Globus pallidus (tissue), 1 donor: ENCODE measurements at places on chromosomes 12 and 14.
A peak's percentile ranks its signal among the peaks of the same experiment; 100 is the strongest.

- DNase-seq = no peak
Observed at GRCh38 chr12:83665634-83666218, 979.0 kb downstream of the TMTC2 start.

DNA sequence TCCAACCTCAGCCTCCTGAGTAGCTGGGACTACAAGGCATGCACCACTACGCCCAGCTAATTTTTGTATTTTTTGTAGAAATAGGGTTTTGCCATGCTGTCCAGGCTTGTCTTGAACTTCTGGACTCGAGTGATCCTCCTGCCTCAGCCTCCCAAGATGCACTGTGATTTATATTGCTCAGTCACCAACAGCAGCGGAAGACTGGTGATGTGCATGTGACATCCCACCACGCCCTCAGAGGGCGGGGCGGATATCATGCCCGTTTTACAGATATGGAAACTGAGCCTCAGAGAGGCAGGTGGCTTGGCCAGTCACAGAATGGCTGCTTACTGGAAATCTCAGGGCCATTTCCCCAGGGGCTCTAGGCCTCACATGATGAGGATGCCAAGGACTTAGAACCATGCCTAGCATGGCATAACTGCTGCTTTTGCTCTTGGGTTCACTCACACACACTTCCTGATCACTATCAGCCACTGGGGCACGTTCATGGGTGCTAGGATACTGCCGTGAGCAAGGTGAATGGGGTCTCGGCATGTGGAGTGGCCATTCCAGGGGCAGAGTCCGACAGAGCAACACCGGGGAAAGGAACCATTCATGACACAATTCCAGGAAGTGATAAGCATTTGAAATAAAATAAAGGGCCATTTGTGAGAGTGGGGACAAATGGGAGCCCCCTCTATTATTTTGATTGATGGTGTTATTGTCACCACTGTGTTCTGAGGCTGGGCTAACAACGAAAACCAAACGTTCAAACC is 31.9 kb downstream of the RBM19 start:
- no peak for DNase-seq

GRCh38 chr12:68915055-68915454 is 17.9 kb downstream of the CPM start:
- DNase-seq = no peak

DNA sequence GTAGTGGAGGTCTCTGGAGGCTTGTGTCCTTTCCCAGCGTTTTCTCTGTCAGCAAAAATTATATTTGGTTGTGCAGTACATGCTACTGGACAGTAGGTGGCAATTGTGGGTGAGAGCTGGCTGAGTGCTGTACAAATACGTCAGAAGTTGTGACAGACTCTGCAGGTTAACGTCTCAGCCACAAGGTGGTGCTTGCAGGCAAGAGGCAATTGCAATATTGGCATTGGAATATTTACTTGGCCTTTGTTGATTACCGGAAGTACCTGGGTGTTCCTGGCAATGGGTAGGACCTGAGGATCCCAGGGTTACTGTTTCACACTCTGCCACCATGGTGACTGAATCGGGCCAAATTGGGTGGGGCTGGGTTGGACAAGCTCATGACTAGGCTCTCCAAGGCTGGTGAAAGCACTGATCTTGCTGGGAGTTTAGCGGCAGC is 333.9 kb upstream of the LMO3 start:
- no peak for DNase-seq

- no peak for DNase-seq
Observed at GRCh38 chr12:131513606-131514005, 197.3 kb upstream of the SFSWAP start.

DNA sequence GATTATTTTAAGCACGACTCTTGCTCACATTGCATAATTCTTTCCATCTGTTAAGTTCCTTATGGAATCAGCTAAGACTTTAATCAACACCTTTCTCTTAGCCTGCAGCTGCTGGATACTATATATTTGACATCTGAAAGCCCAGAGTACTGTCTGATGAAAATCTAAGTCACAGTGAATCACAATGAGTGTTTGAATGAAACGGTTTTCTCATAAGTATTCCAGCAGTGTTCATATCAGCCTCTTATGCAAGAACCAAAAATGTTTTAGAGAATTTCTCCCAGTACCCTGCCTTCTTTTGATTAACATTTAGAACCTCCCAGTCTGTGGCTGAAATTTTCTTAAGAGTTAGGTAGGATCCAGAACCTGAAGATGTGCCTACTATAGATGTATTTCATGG is 55.6 kb downstream of the FRMD6 start:
- no peak for DNase-seq

GRCh38 chr14:57611555-57612075 is 118.0 kb upstream of the CCDC198 start:
- DNase-seq = no peak

- DNase-seq = no peak
Observed at GRCh38 chr12:118183155-118183554, 47.2 kb downstream of the PEBP1 start.

- peak; percentile 74 for DNase-seq
Observed at GRCh38 chr14:77094672-77095284, 3.3 kb upstream of the CIPC start.

- no peak for DNase-seq
Observed at GRCh38 chr12:96073346-96074330, 38.3 kb upstream of the LTA4H start.

GRCh38 chr12:109600481-109600880 is 26.9 kb downstream of the MVK start:
- no peak for DNase-seq

DNA sequence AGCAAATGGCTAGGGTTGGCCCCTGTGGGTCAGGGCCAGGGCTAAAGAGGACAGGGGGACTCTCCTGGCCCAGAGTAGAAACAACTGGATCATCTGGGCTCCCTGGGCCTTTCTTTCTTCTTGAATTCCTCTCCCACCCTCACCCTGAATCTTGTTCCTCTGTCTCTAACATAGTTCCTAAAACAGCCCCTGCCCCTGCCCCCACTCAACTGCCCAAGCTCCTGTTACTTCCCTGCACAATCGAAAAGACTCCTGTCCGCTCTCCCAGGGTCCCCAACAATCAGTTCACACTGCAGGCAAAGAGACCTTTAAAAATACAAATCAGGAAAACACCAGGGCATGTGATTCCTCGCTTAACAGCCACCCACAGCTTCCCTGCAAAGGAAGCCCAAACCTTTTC is 18.0 kb upstream of the ANKRD33 start:
- no peak for DNase-seq

- DNase-seq = no peak
Observed at GRCh38 chr12:7017870-7018349, 366 bp downstream of the LPCAT3 start.

- DNase-seq = no peak
Observed at GRCh38 chr14:38583471-38583870, 327.6 kb upstream of the CLEC14A start.

DNA sequence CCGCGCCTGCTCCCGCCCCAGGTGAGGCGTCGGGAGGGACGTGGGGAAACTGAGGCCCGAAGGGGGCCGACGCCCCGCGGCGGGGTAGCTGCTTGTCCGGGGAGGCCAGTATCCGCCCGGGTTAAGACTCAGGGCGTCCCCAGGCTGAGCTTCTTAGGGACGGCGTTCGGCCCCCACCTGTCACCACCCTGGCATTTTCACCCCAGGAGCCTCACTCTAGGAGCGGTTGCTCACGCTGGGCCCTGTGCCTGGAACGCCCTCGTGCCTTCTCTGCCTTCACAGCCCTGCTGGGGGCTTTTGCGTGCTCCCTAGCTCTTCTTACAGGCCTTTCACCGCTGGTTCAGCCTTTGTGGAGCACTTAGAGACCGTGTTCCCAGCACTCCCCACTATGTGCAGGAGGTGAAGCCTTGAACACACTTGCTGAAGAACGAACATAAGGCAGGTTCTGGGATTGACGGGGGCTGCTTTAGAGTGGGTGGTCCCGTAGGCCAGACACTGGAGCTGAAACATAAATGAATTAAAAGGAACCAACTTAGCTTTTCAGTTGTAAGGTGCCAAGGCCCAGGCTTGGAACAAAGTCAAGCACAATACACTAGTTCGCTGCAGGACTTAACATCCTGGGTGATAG is 601 bp downstream of the ZNF839 start:
- DNase-seq = peak; percentile 48

- no peak for DNase-seq
Observed at GRCh38 chr12:66244446-66244845, 55.4 kb downstream of the IRAK3 start.

DNA sequence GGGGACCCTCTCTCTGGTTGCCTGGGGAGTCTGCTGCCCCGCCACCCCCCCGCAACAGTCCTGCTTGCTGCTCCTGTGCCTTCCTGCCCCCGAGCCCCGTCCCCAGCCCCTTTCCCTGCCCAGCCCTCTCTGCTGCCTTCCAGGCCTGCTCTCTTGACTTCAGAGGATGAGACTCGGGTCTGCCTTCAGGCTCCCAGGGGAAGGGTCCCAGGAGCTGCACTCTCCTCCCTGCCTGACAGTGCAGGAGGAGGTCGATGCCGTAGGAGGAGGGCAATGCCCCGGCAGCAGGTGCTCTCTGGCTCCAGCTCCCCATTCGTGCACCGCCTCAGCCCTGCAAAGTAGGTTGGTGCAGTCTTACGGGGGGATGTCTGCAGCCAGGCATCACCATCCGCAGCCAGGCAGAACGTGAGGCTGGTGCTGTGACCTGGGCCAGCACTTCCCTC is 185.1 kb upstream of the C14orf180 start:
- no peak for DNase-seq

DNA sequence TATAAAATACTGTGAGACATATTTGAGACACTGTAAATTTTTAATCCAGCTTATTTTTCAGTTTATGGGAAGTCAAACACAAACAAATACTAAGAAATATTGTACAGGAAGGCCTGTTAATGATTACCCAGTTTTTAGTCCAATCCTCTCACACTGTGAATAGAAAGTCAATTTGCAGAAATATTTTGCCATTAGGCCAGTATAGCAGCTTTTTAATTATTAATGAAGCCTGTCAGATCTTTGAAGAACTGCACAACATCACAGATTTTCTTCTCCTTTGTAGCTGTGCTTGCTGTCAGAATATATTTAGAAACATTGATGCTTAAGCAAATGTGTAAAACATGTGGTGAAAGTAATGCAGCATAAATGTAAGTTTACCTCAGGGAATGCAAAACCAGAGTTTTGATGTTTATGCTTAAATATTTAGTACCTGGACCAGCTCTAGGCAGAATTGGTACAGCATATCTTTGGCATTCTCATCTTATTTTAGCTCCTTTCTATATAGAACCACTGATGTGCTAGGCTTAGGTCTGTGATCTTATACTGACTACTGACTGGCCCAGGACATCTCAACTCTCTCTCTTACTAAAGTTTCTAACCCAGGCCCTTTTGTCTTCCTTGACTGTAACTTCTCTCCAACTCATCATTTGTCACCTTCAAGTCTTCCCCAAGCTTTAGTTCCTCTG is 230.8 kb upstream of the NAV3 start:
- DNase-seq = no peak

- no peak for DNase-seq
Observed at GRCh38 chr14:101511620-101512375, 49.5 kb upstream of the DIO3 start.

- no peak for DNase-seq
Observed at GRCh38 chr14:74326369-74327152, 21.7 kb upstream of the VRTN start.

DNA sequence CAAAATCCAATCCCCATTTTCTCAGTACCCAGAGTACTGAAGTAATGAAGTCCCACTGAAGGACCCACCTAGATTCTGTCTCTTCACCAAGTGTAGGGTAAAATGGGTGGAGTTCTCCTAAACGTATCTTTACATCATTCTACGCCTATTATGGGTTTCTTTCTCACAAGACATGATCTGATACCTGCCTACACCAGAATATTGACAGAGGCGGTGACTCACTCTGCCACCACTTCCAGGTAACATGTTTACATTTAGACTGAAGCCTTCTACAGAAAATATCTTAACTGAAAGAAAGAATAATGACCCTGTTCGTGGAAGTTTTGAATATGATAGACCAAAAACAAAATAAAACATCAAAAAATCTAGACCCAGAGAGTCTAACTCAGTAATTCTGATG is 89.8 kb downstream of the BTG1 start:
- no peak for DNase-seq

DNA sequence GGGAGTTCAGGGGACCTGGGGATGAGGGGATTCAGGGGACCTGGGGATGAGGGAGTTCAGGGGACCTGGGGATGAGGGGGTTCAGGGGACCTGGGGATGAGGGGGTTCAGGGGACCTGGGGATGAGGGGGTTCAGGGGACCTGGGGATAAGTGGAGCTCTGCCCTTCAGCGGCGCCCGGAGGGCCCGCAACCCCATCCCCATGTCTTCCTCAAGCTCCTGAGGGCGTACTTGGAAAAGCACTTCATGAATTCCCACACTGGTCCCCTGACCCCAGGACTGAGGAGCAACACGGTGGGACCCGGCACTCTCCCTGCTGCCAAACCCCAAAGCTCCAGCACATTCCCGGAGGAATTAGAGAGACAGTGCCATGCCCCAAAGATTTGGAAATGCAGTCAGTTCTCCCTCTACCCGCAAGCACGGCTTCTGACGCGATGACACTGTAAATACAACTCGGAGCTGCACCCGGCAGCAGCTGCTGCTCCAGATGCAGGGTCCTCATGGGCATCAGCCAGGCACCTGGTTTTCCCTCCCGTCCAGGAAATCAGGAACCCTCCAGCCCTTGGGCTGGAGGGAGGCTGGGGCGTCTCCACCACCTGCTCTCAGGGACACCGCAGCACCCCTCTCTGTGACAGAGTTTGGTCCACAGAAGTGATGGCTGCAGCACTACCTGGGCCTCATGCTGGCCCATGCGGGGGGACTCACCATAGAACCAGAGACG is 32.8 kb upstream of the C14orf180 start:
- no peak for DNase-seq

DNA sequence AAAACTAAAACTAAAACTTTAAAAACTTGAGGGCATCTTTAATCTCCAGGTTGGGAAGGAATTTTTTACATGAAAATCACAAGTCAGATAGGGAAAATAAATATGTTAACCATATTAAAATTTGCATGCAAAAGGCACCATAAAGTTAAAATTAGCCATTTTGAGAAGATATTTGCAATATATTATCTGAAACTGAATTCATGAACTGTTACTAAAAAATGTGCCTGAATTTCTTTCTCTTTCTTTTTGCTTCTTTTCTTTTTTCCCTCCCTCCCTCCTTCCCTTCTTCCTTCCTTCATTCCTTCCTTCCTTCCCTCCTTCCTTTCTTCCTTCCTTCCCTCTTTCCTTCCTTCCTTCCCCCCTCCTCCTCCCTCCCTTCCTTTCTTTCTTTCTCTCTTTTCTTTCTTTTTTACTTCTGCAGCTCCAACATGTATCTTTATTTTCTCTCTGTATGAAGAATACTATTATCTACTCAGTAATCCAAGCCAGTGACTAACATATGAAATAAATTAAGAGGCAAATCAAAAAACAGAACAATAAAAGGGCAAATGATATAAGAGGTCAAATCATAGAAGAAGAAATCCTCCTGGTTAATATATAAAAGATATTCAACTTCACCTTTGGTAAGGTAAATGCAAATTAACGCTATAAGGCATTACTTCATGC is 146.0 kb downstream of the BRMS1L start:
- DNase-seq = no peak

GRCh38 chr12:77082021-77082420 is 16.7 kb upstream of the E2F7 start:
- no peak for DNase-seq
